ENCODE measurements at places on chromosomes 3 and 15. TPM values are rescaled to one million over a fixed set of nuclear protein-coding genes. Genes with fewer than 3 reads are reported as not detected.

GRCh38 chr15:73357999-73358665 is 10.6 kb downstream of the HCN4 start:
- H3K36me3 ChIP-seq, result peaks cover 4% of the 10 kb centered on the region
- no peak for DNase-seq
- peaks cover 89% of the 10 kb centered on the region for H3K4me1 ChIP-seq
- H3K27me3 ChIP-seq, result no peaks in the 10 kb centered on the region
- peak overlapping the region; percentile 25 for H3K27ac ChIP-seq

DNA sequence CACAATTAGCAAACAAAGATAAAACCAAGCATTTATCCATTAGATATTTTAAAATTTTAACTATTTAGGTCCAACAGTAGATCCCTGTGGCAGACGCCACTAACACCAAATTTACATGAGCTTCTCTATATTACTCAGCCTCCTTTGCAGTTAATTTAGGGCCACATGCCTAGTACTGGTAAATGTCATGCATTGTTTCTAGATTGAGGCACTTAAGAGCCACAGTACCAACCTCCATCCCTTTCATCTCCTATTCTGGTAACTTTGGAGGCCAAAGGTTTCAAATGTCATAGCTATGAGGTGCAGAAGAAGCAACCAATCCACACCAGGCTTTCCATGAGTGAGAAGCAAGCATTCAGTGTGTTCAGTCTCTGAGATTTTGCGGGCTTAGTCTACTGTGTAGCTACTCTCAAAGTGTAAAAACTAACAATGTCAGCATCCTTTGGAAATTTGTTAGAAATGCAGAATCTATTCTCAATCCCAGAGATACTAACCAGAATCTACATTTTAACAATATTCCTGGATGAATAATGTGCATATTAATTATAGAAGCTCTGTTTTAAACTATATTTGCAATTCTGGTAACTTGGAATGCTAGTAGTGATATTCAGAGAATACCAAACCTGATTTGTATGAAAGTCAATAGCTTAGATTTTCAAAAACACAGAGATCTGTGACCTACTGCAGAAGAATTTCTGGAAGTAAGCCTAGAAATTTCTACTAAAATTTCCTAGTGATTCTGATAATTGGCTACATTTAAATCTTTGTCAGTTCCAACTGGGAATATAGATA is 206.3 kb upstream of the CD96 start:
- no peaks in the 10 kb centered on the region for H3K36me3 ChIP-seq
- no peaks in the 10 kb centered on the region for H3K27me3 ChIP-seq
- no peak overlapping the region for H3K4me3 ChIP-seq

GRCh38 chr3:181700168-181701087 is 11.3 kb upstream of the SOX2 start:
- DNase-seq, result peak; percentile 88
- H3K4me3 ChIP-seq, result no peak overlapping the region
- peaks cover 99% of the 10 kb centered on the region for H3K27me3 ChIP-seq

- no peaks in the 10 kb centered on the region for H3K27me3 ChIP-seq
- no peak for DNase-seq
- no peaks in the 10 kb centered on the region for H3K36me3 ChIP-seq
- no peaks in the 10 kb centered on the region for H3K4me1 ChIP-seq
Measured at GRCh38 chr3:21942328-21942727, 191.3 kb upstream of the ZNF385D start.

- H3K4me3 ChIP-seq, result no peak overlapping the region
- no peaks in the 10 kb centered on the region for H3K4me1 ChIP-seq
- H3K36me3 ChIP-seq, result no peaks in the 10 kb centered on the region
- H3K27me3 ChIP-seq, result no peaks in the 10 kb centered on the region
Measured at GRCh38 chr15:35496585-35496984, 49.4 kb downstream of the DPH6 start.

- H3K36me3 ChIP-seq, result no peaks in the 10 kb centered on the region
- H3K4me1 ChIP-seq, result no peaks in the 10 kb centered on the region
- no peak overlapping the region for H3K27ac ChIP-seq
- H3K27me3 ChIP-seq, result no peaks in the 10 kb centered on the region
- DNase-seq, result no peak
Measured at GRCh38 chr3:13709706-13710105, 160.8 kb downstream of the FBLN2 start.

GRCh38 chr3:11370191-11370590 is 98.0 kb downstream of the ATG7 start:
- DNase-seq, result no peak
- H3K27me3 ChIP-seq, result no peaks in the 10 kb centered on the region
- H3K36me3 ChIP-seq, result peaks cover under 1% of the 10 kb centered on the region
- no peak overlapping the region for H3K27ac ChIP-seq

Gene PODXL2
- total RNA-seq, result 24.9 TPM

Gene PIF1
- total RNA-seq, result 70.9 TPM

Gene LNP1
- total RNA-seq, result 23.1 TPM

DNA sequence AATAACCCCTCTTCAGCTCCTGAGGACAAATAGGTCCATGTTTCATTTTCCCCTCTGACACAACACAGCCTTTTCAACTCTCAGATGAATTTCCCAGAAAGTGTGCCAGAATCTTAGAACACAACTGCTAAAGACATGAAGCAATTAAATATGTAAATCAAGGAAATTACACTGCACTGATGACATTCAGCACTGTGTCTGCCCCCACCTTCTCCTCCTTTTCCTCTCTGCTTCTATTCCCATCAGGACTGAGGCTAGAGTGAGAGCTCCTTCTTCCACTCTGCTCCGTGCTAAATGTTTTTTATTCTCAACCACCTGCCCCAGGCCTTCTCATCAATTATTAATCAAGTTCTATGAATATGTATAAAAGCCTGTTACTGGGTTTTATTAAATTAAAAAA is 596.1 kb downstream of the TUSC7 start:
- H3K36me3 ChIP-seq, result no peaks in the 10 kb centered on the region
- H3K27me3 ChIP-seq, result no peaks in the 10 kb centered on the region
- DNase-seq, result no peak

DNA sequence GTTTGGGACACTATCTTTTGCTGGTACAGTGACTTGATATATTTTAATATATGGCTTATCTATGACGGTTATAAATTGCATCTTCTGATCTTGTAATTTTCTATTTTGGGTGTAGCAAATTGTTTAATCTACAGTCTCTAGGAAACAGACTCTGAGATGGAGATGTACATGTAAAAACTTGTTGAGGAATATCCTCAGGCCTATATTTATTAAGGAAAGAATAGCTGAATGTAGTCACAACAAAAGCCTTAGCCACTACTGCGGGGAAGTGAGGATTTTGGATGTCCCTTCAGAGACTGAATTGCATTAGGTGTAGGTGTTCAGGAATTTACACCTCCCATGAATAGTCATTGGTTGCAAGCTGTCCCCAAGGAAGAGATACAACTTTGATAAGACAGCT is 13.8 kb upstream of the OR5K3 start:
- H3K4me3 ChIP-seq, result no peak overlapping the region
- no peak for DNase-seq
- no peaks in the 10 kb centered on the region for H3K4me1 ChIP-seq
- H3K27ac ChIP-seq, result no peak overlapping the region
- H3K36me3 ChIP-seq, result no peaks in the 10 kb centered on the region

Gene C2CD4A
- not detected for total RNA-seq

GRCh38 chr15:85766001-85766831 is 28.5 kb downstream of the KLHL25 start:
- H3K4me1 ChIP-seq, result peaks cover 12% of the 10 kb centered on the region
- H3K27ac ChIP-seq, result no peak overlapping the region
- no peaks in the 10 kb centered on the region for H3K27me3 ChIP-seq
- no peak overlapping the region for H3K4me3 ChIP-seq
- no peaks in the 10 kb centered on the region for H3K36me3 ChIP-seq

DNA sequence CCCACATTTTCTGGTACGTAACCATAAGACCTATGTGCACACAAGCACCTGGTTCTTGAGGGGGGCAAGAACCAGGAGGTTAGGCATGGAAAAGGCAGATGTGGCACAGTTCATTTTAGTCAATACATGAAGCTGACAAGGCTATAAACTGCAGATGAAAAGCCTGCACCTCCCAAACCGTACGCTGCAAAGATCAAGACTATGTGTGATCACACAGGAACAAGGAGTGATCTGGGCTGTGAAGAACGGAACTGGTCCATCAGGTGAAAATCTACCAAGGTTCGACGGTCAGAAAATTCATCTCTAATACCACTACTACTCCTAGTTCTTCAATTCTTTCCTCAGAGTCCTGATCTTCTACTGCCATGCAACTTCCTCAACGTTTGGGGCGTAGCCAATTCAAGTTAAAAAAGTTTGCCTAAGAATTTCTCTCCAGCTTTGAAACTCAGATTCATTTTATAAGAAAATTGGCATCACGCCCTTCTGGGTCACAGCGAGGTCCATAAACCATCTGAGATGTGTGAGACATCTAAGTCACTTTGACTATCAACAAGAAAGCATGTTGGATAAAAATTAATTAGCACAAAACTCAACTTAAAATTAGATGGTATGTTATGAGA is 41.9 kb downstream of the PLD1 start:
- H3K27ac ChIP-seq, result no peak overlapping the region
- no peaks in the 10 kb centered on the region for H3K27me3 ChIP-seq
- H3K4me3 ChIP-seq, result no peak overlapping the region
- H3K4me1 ChIP-seq, result peaks cover 7% of the 10 kb centered on the region
- no peaks in the 10 kb centered on the region for H3K36me3 ChIP-seq

- H3K4me3 ChIP-seq, result no peak overlapping the region
- no peak overlapping the region for H3K27ac ChIP-seq
- peaks cover 5% of the 10 kb centered on the region for H3K4me1 ChIP-seq
Measured at GRCh38 chr3:179229177-179229576, 21.7 kb downstream of the KCNMB3 start.

DNA sequence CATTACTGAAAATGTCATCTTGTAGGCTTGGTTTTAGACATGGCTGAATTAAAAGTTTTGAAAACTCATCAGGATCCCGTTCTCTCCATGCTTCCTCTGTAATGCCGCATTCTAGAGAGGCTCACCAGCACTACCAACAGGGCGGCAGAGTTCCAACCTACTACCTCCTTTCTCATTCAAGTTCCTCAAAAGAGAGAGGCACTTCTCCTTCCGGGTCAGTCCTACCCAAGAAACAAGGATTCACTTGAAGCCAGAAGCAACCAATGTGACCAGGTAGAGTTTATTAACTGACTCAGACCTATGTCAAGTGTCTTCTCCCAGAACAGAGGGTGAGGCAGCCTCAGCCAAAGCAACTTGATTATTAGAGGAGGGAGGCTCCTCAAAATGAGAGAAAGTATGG is 59.8 kb upstream of the GYG1 start:
- H3K4me1 ChIP-seq, result no peaks in the 10 kb centered on the region
- no peak overlapping the region for H3K4me3 ChIP-seq
- H3K27me3 ChIP-seq, result peaks cover 5% of the 10 kb centered on the region
- H3K27ac ChIP-seq, result no peak overlapping the region
- no peaks in the 10 kb centered on the region for H3K36me3 ChIP-seq

- no peak for DNase-seq
- H3K4me3 ChIP-seq, result no peak overlapping the region
- H3K4me1 ChIP-seq, result no peaks in the 10 kb centered on the region
Measured at GRCh38 chr3:126968391-126969390, 14.2 kb upstream of the PLXNA1 start.

- no peaks in the 10 kb centered on the region for H3K27me3 ChIP-seq
- no peak overlapping the region for H3K27ac ChIP-seq
- H3K36me3 ChIP-seq, result no peaks in the 10 kb centered on the region
- peaks cover 36% of the 10 kb centered on the region for H3K4me1 ChIP-seq
Measured at GRCh38 chr3:194575484-194576210, 57.6 kb downstream of the TMEM44 start.

- peak overlapping the region; percentile 41 for H3K27ac ChIP-seq
- no peaks in the 10 kb centered on the region for H3K36me3 ChIP-seq
Measured at GRCh38 chr15:99578809-99579208, 13.0 kb downstream of the MEF2A start.

DNA sequence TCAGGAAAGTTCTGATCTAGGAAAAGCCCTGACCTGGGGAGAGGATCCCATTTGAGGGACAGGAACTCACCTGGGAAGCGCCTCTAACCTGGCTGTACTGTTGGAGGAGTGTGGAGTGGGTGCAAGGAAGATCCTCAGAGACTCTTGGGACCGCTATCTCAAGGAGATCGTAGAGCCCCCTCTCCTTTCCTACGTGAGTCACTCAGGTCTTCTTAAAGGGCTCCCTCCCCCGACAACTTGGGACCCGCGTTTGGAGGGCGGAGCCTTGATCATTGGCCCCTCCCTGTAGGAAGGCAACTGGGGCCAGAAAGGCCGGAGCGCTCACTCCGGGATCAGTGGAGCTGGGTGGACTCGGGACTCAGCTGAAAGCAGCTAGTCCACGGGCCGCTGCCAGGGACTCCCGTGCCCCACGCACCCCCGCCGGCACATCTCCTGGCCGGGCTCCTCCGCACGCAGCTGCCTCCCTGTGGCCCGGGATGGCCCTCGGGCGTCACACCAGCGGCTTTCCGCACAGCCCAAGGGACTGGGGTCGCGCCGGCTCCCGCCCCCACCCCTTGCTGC is 520 bp downstream of the SLC26A6 start:
- H3K27me3 ChIP-seq, result no peaks in the 10 kb centered on the region
- peak; percentile 56 for DNase-seq
- peak overlapping the region; percentile 81 for H3K4me3 ChIP-seq
- peaks cover 24% of the 10 kb centered on the region for H3K4me1 ChIP-seq
- H3K27ac ChIP-seq, result peak overlapping the region; percentile 61

DNA sequence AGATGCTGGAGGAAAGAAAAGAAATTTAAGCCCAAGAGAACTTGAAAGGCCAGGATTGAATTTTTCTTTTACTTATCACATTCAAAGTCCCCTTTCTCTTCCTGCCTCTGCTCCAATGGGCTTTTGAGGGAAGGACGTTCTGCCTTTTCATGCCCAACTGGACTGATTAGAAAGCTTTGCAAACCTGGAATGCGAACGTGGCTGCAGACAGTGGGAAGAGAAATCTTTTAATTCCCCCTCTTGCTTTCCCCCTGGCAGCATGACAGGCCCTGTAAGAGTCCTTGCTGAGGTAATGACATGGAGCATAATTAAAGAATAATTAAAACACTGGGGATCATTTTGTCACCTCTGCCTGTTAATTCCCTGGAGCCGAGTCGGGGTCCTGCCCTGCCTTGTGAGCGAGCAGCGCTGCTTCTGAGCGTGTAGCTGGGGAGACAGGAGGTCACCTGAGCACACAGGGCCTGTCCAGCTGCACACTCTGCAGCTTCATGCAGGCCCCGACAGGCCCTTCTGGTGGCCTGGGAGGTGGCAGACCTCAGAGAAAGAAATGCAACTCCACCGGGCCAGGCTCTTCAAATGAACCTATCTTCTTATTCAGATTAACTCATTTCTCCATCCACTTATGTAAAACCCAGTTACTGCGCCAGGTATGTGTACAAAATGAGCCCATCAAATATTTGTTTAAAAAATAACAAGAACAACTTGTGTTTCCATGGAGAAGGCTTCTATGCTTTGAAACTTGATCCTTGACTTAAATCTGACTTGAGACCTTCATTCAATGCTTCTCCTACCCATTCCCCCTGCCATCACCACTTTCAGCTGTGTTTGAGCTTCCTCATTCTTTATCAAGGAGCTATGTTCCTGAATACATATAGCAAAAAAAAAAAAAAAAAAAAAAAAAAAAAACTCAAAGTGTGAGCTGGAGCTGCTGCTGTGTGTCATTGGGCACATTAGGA is 628.2 kb upstream of the CFAP20DC start:
- H3K27me3 ChIP-seq, result no peaks in the 10 kb centered on the region
- no peak overlapping the region for H3K27ac ChIP-seq
- no peak overlapping the region for H3K4me3 ChIP-seq
- H3K4me1 ChIP-seq, result peaks cover 3% of the 10 kb centered on the region
- DNase-seq, result no peak

Gene LMAN1L
- total RNA-seq, result not detected

GRCh38 chr3:159996959-159997358 is 8.3 kb downstream of the IL12A start:
- H3K4me1 ChIP-seq, result no peaks in the 10 kb centered on the region
- no peak overlapping the region for H3K27ac ChIP-seq
- DNase-seq, result no peak
- no peaks in the 10 kb centered on the region for H3K36me3 ChIP-seq
- no peak overlapping the region for H3K4me3 ChIP-seq
- H3K27me3 ChIP-seq, result no peaks in the 10 kb centered on the region

Gene AEN
- 53.6 TPM for total RNA-seq

Gene NME9
- total RNA-seq, result 5.1 TPM

Gene TUSC7
- total RNA-seq, result not detected

Gene GABRR3
- not detected for total RNA-seq

All from cardiac muscle cell (in vitro differentiated cells and primary cell).